CD4-positive, alpha-beta memory T cell (primary cell): ENCODE measurements at places on chromosomes 16 and 17.

DNA sequence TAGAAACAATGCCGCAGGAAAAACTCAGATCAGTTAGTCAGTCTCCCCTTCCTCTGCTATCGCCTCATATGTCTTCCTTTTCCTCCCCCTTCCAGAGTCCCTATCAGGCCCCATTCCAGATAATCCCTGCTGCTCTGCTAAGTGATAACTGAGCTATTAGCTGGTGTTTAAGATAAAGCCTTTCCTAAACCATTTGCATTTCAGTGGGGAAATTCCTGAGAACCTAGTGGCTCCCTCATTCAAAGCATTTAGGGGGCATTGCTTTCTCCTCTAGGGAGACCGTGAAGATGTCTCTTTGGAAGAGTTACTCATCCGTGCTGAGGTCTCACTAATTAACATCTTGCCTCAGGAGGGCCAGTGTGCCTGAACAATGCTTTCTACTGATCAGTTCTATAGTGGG is 401.6 kb downstream of the NPIPA7 start:
- no peak for DNase-seq

DNA sequence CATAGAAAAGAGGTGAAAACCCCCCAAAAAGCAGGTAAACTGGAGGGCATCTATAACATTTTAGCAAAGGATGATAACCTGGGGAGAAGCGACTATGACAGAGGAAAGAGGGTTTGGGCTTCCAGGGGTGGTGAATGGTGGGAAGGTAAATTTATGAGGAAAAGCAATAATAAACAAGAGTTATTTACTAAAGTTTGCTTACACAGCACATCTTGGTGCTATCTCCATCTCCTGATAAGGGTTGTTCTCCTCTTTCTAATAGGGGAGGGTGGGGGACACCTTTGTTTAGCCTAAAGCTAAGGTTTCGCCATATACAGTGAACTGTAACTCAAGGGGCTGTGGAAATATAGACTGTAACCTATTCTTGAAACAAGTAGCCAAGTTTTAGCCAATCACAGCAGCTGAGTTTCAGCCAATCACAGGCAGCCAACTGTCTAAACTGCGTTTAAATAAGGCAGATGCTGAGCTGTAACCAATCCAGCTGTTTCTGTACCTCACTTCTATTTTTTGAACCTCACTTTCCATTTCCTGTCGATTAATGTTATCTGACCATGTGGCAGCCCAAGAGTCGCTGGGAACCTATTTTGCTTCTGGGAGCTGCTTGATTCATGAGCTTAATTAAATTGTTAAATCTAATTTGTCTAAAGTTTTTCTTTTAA is 191.8 kb downstream of the MAP2K6 start:
- no peak for DNase-seq

DNA sequence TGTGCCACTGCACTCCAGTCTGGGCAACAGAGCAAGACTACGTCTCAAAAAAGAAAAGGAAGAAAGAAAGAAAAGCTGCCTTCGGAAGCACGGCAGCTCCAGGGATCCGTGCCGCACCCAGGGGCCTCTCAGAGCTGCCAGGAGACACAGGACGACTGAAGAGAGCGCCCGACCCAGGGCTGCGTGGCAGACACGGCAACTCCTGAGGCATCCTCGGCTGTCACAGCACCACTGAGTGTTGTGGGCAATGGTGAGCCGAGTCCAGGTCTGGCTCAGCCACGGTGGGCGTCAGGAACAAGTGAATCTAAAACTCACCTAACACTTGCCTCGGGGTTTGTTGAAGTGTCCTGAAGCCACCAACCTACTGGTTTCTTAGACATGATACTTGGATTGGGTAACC is 28.8 kb downstream of the PDIA2 start:
- no peak for DNase-seq

GRCh38 chr17:39002991-39003715 is 36.0 kb upstream of the FBXO47 start:
- peak; percentile 59 for DNase-seq

GRCh38 chr16:16020291-16020690 is 70.9 kb downstream of the ABCC1 start:
- no peak for DNase-seq

- DNase-seq, result no peak
These were observed 357.6 kb upstream of the C16orf82 start for GRCh38 chr16:26709175-26709574.

DNA sequence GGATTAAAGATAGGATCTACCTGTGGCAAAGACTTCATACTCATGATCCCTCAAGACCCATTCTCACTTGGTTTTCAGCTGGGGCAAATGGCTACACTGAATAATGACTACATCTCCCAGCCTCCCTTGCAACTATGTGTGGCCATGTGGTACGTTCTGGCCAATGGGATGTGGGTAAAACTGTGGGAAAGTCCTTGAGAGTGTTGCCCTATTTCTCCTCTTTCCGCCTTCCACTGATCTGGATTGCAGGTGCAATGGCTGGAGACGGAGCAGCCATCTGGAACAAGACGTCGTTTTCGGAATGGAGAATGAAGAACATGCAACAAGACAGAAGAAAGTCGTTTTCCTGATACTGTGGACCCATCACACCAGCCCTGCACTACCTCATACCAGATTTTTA is 48.5 kb downstream of the HAPSTR1 start:
- no peak for DNase-seq

- no peak for DNase-seq
These were observed 9.2 kb downstream of the PER1 start for GRCh38 chr17:8142887-8143580.

GRCh38 chr17:56735842-56736241 is 97.9 kb downstream of the C17orf67 start:
- no peak for DNase-seq

DNA sequence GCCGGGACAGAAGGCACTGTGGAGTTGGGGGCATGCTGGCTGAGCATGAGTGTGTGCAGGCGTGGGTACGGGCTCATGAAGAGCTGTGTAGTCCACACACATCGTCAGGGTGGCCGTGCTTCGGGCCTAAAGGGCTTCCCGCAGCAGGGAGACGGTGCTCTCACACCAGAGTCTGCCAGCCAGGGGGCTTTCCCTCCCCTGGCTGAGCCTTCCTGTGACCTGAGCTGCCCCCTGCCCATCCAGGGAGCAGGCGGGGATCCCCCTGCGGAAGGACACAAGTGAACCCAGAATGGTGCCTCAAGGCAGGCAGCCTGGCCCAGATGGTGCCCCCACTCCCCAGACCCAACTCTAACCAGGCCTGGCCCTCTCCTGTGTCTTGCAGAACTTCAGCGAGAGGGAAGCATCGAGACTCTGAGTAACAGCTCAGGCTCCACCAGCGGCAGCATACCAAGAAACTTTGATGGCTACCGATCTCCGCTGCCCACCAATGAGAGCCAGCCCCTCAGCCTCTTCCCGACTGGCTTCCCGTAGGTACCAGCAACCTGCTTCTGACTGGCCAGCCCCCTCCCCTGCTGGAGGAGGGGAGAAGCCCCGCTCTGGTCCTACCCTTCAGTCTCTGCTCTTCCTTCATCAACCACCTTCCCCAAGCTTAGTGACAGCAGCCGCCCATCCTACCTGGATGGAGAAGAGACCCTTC is 7.9 kb upstream of the TBX2 start:
- no peak for DNase-seq

GRCh38 chr17:73013816-73014663 is 78.4 kb downstream of the SLC39A11 start:
- no peak for DNase-seq

GRCh38 chr17:8359769-8360168 is 16.7 kb downstream of the KRABD2 start:
- DNase-seq, result no peak

DNA sequence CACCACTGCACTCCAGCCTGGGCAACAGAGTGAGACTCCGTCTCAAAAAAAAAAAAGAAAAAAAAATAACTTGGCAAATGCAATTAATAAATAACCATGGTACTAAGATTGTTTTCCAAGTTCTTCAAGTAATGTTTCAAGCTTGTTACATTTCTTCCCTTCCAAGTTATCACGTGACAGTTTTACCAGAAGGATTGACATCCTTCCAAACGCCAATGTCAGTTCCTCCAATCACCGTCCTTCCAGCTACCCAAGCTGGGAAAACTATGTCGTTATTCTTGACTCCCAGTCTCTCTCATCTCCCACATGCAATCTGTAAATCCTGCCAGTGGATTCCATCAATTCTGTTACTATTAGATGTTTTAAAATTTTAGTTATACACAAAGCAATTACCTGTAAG is 3.9 kb upstream of the PHAF1 start:
- no peak for DNase-seq

- DNase-seq, result no peak
These were observed 5.3 kb upstream of the EIF4A3 start for GRCh38 chr17:80152081-80152702.

DNA sequence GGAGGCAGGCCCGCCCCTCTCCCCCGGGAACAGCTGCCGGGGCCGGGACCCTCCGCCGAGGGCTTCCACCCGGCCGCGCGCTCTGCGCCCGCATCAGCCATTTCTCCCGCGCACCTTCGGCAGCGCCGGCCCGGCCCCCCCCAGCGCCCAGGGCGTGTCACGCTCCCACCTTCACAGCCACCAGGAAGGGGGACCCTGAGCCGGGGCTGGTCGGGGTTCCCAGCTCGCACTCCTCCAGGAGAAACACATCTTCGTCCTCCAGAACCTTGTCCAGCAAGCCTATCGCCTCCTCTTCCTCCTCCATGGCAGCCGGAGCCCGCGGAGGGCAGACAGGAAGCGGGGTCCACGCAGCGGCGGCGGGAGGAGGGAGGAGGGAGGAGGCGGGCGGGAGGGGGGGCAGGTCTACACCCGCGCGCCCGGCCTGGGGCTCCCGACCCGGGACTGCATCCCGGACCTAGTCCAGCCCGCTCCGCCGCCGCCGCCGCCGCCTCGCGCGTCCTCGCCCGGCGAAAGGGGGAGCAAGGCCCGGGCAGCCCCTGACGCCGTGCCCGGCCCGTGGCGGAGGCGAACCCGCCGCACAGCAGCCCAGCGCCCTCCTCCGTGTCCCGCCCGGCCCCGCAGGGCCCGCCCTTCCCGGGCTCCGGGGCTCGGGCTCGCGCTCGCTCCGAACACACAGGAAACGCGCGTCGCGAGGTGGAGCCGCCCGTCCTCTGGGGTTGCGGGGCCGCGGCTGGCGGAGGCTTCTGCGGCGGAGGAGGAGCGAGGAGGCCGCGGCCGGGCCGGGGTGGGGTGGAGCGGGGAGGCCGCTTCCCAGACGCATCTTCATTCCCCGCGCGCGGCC is 70.8 kb downstream of the ABR start:
- peak; percentile 78 for DNase-seq

DNA sequence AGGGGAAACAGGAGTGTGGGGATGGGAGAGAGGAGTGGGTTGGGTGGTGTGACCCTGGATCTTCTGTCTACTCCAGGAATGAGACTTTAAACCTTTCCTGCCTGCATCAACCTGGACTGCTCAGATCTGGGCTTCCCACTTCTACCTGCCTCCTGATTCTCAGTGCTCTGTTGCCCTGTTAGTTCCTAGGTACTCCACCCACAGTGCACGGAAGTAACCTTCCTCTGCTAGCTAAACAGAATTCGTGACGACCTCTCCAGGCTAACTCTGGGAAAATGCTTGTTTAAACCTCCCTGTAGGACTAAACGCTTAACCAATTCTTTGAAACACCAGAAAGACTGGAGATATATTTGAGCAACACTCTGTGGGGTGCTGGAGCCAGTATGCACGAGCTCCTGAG is 83.4 kb upstream of the CLEC3A start:
- no peak for DNase-seq

- no peak for DNase-seq
These were observed 140.6 kb upstream of the NUDT7 start for GRCh38 chr16:77581706-77582105.

DNA sequence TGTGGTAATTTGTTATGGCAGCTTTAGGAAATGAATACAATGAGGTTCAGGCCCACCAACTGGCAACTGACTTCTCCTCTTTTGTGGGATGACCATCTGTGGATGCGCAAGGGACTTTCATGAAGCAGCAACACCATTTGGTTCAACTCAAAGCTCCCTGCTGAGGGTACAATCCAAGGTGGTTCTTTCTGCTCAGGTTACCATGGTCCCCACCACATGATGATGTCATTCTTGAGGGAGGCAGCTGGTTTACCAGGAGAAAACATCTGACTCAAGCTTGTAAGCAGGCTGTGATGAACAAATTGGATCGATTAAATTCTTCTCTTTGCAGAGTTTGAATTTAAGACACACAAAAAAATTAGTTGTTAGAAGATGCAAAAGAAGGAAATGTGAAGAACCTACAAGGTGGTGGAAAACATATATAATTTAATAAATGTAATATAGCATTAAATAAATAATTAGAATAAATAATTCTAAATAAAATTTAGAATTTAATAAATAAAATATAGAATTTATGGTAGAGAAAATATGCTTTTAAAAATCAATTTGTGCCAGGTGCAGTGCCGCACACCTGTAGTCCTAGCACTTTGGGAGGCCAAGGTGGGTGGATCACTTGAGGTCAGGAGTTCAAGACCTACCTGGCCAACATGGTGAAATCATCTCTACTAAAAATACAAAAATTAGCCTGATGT is 67.6 kb upstream of the ANKFN1 start:
- no peak for DNase-seq

DNA sequence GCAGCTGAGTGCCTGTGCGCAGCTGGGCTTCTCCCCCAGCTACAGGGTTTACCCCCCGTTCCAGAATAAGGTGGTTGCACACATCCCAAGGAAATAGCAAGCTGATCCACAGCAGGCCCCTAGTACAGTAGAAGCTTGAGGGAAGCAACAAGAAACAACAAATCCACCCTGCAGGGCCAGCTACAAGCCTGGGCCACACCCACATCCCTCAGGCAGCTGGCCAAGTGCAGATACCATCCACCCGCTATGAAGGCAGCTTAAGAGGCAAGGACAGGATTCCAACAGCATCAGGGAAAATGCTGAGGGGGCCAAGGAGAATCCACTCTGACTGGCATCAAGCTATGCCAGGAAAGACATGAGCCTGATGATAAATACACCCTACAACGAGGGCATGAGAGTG is 66.9 kb upstream of the RCVRN start:
- no peak for DNase-seq

- DNase-seq, result no peak
These were observed 57.0 kb downstream of the SHISA9 start for GRCh38 chr16:12958366-12958765.

DNA sequence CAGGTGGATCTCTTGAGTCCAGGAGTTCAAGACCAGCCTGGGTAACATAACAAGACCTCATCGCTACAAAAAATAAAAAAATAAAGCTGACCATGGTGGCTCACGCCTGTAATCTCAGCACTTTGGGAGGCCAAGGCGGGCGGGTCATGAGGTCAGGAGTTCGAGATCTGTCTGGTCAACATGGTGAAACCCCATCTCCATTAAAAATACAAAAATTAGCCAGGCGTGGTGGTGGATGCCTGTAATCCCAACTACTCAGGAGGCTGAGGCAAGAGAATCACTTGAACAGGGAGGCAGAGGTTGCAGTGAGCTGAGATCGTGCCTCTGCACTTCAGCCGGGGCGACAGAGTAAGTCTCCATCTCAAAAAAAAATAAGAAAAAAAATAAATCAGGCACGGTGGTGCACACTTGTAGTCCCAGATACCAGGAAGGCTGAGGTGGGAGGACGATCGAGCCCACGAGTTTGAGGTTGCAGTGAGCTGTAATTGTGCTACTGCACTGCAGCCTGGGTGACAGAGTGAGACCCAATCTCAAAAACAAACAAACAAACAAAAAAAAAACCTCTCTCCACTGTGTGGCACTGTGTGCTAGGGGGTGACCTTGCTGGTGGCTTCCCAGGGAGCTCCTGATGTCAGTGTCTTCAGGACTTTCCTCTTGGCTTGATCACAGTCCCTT is 19.8 kb upstream of the MAPK3 start:
- peak; percentile 42 for DNase-seq
